ENCODE measurements at places on chromosomes 2 and 18. TPM values are rescaled to one million over a fixed set of nuclear protein-coding genes. Genes with fewer than 3 reads are reported as not detected.

Gene VWA3B
- total RNA-seq = not detected

Gene PAX3
- total RNA-seq = not detected

Gene SCTR
- not detected for total RNA-seq

Gene SPAG16
- 10.4 TPM for total RNA-seq

Gene NETO1
- not detected for total RNA-seq

Gene NYAP2
- not detected for total RNA-seq

Gene KANSL3
- total RNA-seq = 33.7 TPM

Gene COLEC12
- not detected for total RNA-seq

Gene NOSTRIN
- not detected for total RNA-seq

Gene GALNT3
- 4.1 TPM for total RNA-seq

Gene HEATR5B
- total RNA-seq = 20.3 TPM

Gene CHRNA1
- not detected for total RNA-seq

Gene MC4R
- not detected for total RNA-seq

Gene ACYP2
- total RNA-seq = 5.6 TPM

Gene CARF
- total RNA-seq = 6.6 TPM

Gene NTSR2
- total RNA-seq = not detected

Gene NPPC
- 0.22 TPM for total RNA-seq

Gene TUBA4B
- total RNA-seq = not detected

Gene CD207
- total RNA-seq = not detected

Gene IL18RAP
- total RNA-seq = 10.6 TPM

Gene WNT10A
- total RNA-seq = 5.2 TPM

Gene PSMA8
- total RNA-seq = 1.7 TPM

Gene PLGLB1
- 0.48 TPM for total RNA-seq

Gene ANKRD23
- 5.8 TPM for total RNA-seq

Gene POTEF
- not detected for total RNA-seq

Gene PARD6G
- 0.40 TPM for total RNA-seq

Gene MAL
- 63.6 TPM for total RNA-seq

Gene MAP3K19
- total RNA-seq = not detected

Gene RAD51AP2
- total RNA-seq = not detected

Gene ANKRD62
- not detected for total RNA-seq

Gene GPBAR1
- 0.14 TPM for total RNA-seq

Gene ANKRD53
- not detected for total RNA-seq

Gene ABCB11
- total RNA-seq = not detected

Gene LOXHD1
- not detected for total RNA-seq

Gene FER1L5
- total RNA-seq = not detected

Gene UGT1A8
- total RNA-seq = not detected

Gene RUFY4
- 0.93 TPM for total RNA-seq

Gene KCTD1
- 2.5 TPM for total RNA-seq
